ENCODE measurements at places on chromosomes 1 and 21. TPM values are rescaled to one million over a fixed set of nuclear protein-coding genes. Genes with fewer than 3 reads are reported as not detected.

- DNase-seq, result no peak
Observed at GRCh38 chr1:204623894-204624361, 61.6 kb downstream of the LRRN2 start.

GRCh38 chr1:206116873-206117150 is 376 bp downstream of the AVPR1B start:
- DNase-seq, result no peak

GRCh38 chr1:233905416-233906051 is 1.1 kb downstream of the SLC35F3 start:
- no peak for DNase-seq

GRCh38 chr1:31607360-31607759 is 10.1 kb upstream of the HCRTR1 start:
- no peak for DNase-seq

GRCh38 chr1:242086706-242087105 is 87.8 kb upstream of the MAP1LC3C start:
- DNase-seq, result no peak

DNA sequence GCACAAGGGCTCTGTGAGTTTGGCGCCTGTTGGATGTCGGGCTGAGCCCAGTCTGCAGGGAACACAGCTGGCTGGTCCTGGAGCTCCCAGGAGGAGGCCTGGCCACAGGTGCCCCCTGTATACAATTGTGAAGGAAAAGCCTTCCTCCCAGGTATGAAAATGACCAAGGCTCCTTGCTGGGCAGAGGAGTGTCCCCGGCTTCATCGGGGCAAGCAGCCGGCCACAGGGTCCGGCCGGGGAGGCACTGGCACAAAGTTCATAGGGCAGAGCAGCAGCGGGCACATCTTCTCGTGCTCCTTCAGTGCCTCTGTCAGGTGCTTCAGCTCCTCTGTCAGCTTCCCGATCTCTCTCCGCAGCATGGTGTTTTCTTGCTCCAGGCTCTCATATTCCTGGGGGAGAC is 13.0 kb downstream of the BATF3 start:
- DNase-seq, result no peak

Gene RPTN
- total RNA-seq, result not detected

Gene OR2T35
- total RNA-seq, result not detected

Gene TAF5L
- total RNA-seq, result 30.5 TPM

Gene UFC1
- 109 TPM for total RNA-seq

Gene CRNN
- not detected for total RNA-seq

Gene SLC2A5
- total RNA-seq, result not detected

- DNase-seq, result no peak
Observed at GRCh38 chr1:109827466-109827865, 63.7 kb upstream of the EPS8L3 start.

DNA sequence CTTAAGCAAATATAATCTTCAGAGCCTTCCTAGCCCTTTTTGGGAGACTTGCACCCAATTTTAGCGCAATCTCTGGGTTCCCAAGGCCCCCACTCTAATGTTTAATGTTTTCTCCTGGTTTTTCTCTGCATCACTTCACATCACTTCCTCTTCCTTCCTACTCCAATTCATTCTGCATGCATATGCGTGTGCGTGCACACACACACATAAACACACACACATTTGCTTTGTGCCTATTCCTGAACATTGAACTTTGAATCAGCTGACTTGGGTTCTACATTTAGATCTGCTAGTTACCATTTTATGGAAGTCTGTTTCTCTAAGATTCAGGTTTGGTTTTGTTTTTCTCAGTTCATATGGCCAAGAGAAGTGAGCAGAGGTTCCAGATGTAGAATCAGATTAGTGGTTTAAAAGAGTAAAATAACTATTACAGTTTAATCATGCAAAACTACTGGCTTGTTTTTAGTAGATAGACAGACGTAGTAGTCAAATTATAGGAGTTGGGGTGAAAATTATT is 7.4 kb upstream of the EDEM3 start:
- no peak for DNase-seq

GRCh38 chr1:47187926-47188250 is 1.9 kb downstream of the PDZK1IP1 start:
- DNase-seq, result no peak

GRCh38 chr21:28332796-28333195 is 659.9 kb downstream of the LTN1 start:
- no peak for DNase-seq

Gene SPRR1A
- not detected for total RNA-seq

DNA sequence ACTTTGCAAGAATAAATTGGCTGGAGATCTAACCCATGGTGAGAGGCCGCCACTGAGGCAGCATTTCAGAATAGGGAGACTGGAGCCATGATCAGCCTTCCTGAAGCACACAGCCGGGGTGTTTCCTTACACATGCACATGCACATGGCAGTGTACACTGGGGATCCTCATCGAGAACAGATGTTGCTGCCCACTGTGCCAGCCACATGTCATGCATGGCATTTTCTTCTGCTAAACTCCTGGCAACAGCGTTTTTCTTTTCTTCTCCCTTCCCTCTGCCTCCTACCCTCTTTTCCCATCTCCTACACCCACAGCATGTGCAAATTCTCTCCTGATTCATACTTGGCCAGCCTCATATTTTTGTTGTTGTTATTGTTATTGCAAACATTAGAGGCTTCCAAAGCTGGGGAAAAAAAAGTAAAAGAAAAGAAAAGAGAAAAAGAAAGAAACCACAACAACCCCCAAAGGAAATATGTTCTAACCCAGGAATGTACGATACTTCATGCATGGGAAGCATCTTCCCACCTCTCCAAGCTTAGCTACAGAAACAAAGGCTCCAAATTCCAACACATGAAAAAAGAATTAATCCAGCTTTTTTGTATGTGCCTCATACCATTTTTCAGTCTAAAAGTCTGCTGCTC is 344.0 kb downstream of the ASTN1 start:
- no peak for DNase-seq

DNA sequence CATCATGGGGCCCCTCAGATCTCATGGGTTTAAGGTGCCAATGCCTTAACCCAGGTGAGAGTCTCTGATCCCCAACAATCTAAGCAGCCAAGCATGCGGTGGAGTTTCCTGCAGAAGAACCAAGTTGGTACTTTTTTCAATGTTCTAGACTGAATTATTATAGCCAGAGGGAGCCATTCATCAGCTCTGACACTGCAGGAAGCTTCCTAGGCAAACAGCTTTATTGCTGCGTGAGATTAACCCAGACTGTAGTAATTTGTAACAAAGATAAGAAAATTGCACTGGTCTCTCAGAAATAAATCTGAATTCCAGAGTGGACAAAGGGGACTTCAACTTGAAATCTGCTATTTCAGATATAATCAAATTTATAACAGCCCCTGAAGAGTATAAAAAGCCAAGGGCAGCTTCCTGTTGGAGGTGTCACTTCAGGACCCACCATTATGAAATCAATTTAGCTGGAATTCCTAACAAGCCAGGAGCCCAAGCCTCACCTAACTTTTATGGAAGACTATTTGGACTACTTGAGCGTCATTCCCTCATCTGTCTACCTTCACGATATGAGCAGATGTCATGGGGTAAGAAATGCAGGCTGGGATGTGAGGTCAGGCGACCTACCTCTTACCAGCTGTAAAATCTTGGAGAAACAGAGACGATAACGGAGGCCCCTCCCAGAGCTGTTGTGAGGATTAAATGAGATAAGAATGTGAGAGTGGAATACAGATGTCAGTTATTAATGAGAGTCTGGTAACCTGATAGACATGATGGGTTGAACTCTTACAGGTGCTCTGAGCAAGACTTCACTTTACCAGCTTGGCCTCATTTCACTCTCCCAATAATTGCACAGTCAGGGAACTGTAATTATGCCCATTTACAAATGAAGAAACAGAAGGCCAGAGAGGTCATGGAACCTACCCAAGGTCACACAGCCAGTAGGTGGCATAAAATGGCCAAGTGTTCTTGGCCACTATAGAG is 135.1 kb downstream of the RRAGC start:
- no peak for DNase-seq

Gene CNTN2
- not detected for total RNA-seq

Gene IQGAP3
- 4.7 TPM for total RNA-seq

Gene RCAN1
- 16.0 TPM for total RNA-seq

Gene LRRC3
- total RNA-seq, result 0.80 TPM

Measured in CD8-positive, alpha-beta memory T cell (primary cell).